Bronchial epithelial cell (primary cell): ENCODE measurements at places on chromosomes 1 and 21. TPM values are rescaled to one million over a fixed set of nuclear protein-coding genes. Genes with fewer than 3 reads are reported as not detected.

CFH gene
- total RNA-seq, result 22.9 and 34.2 TPM in 2 replicates

GRCh38 chr1:163799190-163799805 lies 477.5 kb downstream of the NUF2 start:
- DNase-seq, result no peak

DNA sequence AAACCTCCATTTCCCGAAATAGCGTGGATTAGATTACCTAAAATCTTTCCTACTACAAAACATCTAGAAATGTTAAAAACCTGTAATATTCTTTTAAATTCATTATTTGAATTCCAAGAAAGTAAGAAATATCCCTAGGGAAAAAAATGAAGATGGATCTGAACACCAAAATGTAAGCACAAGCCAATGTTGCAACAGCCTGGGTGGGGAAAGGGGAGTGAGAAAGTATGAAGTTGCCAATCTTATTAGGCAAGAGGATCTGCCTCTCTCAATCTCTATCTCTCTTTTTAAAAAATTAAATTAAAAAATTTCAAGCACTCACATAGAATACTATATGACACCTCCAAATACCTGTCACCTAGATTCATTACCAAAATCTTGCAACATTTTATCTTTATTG lies 74.9 kb upstream of the IRF2BP2 start:
- no peak for DNase-seq

GRCh38 chr1:80171631-80172030 lies 1165.1 kb upstream of the ADGRL4 start:
- DNase-seq, result no peak

GRCh38 chr1:100510451-100510850 lies 27.5 kb upstream of the GPR88 start:
- DNase-seq, result no peak

NBPF12 gene
- total RNA-seq, result 7.7 and 8.4 TPM in 2 replicates

DNA sequence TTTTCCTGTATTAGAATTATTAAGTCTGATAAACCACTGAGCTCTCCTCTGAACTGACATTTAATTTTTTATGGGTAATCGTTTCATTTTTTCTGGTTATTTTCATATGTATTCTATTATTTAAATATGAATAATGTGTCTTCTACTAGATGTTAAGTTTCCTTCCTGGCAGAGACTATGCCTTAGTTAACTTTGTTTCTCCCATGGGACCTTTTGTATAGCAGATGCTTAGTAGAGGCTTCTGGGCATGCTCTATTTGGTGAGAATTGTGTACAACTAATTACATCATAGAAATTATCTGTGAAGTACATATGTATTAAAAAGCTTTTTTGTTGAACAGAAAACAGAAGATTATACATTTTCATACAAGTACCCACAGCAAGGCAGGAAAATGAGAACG lies 23.4 kb downstream of the CTBS start:
- no peak for DNase-seq

TMEM269 gene
- total RNA-seq, result under 0.01 TPM in 2 replicates

DNA sequence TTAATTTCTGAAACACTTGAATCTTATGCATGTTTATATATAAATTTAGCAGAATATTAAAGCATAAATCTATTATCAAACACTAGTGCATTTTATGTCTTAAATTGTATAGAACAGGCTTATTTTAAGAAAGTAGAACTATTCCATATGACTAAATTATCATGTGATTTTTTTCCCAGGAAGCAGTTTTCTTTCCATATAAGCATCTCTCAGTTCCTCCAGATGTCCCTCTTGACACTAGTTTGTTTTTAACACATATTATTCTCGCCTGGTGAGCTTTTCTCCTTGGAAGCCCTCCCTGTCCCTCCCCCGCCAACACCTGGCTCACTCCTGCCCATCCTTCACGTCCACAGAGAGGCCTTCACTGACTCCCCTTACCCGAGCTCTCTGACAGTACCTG lies 48.3 kb upstream of the BCAR3 start:
- DNase-seq, result no peak

CHI3L2 gene
- 0.26 TPM in 1 of 2 replicates, not detected in the other for total RNA-seq

GRCh38 chr1:71823708-71824305 lies 458.5 kb downstream of the NEGR1 start:
- no peak for DNase-seq

DNA sequence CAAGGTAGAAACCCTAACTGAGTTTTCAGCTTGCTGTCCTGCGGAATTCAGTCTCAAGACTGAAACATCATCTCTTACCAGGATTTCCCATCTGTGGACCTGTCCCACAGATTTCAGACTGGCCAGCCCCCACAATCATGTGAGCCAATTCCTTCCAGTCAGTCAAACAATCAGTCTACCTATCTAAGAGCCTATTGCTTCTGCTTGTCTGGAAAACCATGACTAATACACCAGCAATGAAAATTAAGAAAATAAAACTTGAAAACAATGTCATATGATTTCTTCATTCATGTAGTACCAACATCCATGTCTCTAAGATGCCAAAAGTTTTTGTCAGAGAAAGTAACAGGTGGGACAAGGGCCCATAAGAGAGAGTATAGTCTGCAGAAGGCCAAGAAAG lies 57.6 kb upstream of the CRB1 start:
- peak; percentile 46 for DNase-seq

DNA sequence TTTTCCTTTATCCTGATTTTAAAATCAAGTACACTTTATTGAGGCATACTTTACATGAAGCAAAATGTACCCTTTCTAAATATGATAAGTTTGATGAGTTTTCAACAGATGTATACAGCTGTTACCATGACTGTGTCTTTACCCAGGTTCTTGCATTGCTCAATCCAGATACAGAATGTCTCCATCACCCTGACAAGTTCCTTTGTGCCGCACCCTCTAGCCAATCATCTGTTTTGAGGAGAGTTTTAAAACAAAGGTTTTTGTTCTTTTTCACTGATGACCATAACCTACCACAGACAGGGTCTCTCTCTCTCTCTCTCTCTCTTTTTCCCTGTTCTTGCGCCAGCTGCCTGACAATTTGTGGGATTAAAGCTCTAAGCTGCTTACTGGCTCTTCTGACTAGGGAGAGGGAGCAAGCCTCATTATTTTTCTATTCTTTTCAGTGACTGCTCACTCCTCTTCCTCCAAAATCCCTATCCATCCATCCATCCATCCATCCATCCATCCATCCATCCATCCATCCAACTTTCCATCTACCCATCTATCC lies 1.2 kb upstream of the KCNE1 start:
- peak; percentile 35 for DNase-seq

C21orf58 gene
- 0.53 and 0.77 TPM in 2 replicates for total RNA-seq

DNAJC8 gene
- 44.2 and 51.7 TPM in 2 replicates for total RNA-seq

CRYAA gene
- total RNA-seq, result not detected in 2 replicates

GRCh38 chr1:229563701-229564100 lies 5.2 kb upstream of the ABCB10 start:
- DNase-seq, result peak; percentile 16

DNA sequence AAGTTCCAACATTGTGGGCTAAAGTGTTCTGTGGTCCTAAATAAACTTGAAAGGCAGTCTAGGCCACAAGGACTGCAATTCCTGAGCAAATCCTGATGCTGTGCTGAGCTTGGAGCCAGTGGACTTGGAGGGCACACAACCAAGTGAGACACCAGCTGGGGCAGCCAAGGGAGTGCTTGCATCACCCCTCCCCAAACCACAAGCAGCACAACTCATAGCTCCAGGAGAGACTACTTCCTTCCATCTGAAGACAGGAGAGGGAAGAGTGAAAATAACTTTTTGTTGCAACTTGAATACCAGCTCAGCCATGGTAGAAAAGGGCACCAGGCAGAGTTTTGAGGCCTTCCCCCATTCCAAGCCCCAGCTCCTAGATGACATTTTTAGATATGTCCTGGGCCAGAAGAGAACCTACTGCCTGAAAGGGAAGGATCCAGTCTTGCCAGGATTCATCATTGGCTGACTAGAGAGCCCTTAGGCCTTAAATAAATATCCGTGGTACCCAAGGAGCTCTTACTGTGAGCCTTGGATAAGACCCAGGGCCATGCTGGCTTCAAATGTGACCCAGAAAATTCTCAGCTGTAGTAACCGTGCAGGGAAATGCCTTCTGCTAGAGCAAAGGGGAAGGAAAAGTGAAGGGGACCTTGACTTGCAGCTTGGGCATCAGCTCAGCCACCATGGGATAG lies 35.4 kb upstream of the LRRC8B start:
- DNase-seq, result peak; percentile 36

TSPEAR gene
- total RNA-seq, result not detected in 2 replicates

GRCh38 chr1:1947493-1947892 lies 28.4 kb upstream of the TMEM52 start:
- DNase-seq, result peak; percentile 14

- peak; percentile 93 for DNase-seq
Observed at GRCh38 chr1:67749844-67750690, 65.1 kb downstream of the GADD45A start.

GRCh38 chr1:40532062-40532389 lies 589 bp downstream of the ZNF684 start:
- no peak for DNase-seq

GRCh38 chr1:107990606-107991005 lies 25.6 kb upstream of the VAV3 start:
- DNase-seq, result peak; percentile 69

DNA sequence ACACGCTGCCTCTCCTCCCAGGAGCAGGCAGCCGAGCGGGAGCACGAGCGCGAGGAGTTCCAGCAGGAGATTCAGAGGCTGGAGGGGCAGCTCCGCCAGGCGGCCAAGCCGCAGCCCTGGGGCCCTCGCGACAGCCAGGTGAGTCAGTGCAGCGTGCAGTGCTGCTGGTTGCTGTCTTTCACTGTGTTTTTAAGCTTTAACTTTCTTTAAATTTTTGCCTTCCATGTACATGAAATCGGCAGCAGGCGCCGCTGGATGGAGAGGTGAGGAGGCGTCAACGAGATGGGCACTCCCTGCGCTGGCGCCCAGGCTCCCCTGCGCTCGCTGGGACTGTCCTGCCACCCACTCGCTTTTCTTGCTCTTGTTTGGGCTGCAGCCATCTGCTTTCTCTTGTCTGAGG lies 60.7 kb upstream of the DIP2A start:
- no peak for DNase-seq

DNA sequence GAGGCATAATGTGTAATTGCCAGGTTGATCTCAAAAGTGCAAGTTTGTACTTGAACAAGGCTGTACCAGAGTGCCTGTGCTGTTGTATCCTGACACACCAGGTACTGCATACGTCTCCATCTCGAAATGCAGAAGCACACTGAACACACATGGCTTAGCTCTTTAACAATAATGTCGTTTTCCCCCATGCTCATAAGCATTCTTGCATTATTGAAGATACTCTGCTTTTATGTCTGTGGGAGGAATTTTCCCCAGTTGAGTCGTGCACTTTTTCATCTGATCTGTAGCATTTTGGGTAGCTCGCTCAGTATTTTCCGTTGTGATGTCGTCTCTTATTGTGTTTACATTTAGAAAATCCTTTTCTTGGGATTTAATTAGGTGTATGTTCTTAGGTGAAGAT lies 98.7 kb downstream of the PCBP3 start:
- peak; percentile 14 for DNase-seq

- no peak for DNase-seq
Observed at GRCh38 chr1:214621236-214621635, 18.2 kb downstream of the CENPF start.

- DNase-seq, result no peak
Observed at GRCh38 chr1:80918380-80918779, 882.4 kb upstream of the ADGRL2 start.

JUN gene
- 66.2 and 90.0 TPM in 2 replicates for total RNA-seq

DNA sequence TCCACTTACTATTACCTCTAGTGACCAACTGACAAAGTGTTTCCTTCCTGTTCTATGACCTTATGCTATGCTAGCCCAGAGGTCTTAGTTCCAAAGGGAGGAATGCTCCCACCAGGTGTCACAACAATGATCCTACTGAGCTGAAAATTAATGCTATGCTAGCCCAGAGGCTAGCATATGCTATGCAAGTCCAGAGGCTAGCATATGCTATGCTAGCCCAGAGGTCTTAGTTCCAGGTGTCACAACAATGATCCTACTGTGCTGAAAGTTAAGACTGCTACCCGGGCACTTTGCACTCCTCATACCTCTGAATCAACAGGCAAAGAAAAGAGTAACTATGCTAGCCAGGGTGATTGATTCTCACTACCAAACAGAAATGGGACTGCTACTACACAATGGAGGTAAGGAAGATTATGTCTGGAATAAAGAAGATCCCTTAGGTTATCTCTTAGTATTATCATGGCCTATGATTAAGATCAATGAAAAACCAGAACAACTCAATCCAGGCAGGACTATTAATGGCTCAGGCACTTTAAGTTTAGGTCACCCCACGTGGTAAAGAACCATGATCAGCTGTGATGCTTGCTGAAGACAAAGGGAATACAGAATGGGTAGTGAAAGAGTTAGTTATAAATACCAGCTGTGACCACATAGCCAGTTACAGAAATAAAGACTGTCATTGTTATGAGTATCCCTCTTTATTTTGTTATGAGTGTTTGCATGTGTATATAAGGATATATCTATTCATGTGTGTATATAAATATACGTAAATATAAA lies 114.1 kb downstream of the CSMD2 start:
- DNase-seq, result no peak

GRCh38 chr1:178121883-178122282 lies 28.0 kb downstream of the RASAL2 start:
- no peak for DNase-seq

DNA sequence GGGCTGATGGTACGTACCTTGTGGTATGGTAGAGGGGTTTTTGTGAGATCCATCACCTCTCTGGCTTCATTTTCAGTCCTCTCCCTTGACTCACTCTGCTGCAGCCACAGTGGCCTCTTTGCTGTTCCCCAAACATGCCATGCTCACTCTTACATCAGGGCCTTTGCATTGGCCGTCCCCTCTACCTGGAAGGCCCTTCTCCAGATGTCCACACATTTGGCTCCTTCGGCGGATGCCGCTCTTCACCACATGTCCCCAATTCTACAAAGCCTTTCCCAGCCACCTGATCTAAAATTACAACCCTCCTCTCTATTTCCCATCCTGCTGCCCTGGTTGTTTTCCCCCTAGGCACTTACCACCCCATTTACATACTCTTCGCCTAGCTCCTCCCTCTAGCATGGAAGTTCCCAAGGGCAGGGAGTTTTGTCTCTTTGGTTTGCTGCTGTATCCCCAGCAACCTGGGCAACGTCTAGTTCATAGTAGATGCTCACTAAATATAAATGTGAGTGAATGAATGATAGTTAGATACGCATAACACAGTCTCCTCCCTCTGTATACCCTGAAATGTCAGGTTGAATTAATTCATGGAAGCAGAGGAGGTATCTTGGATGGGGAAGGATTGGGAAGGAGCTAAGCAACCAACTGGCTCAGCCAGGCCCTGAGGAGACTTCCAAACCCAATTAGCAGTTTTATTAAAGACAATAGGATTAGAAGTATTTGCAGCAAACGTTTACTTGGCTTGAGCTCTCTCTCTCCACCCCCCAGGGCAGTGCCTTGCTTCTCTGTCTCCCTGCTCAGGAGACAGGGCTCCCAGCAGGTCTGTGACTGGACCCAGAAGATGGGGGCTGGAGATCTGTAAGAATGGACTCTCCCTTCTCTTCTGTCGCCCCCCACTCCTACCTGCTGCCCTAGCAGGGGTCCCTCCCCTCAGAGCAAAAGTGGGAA lies 264.2 kb downstream of the GRIK3 start:
- DNase-seq, result no peak

GRCh38 chr1:179879797-179880196 lies 2.2 kb upstream of the TOR1AIP2 start:
- DNase-seq, result no peak
